ENCODE measurements at places on chromosomes 3 and 15.

DNA sequence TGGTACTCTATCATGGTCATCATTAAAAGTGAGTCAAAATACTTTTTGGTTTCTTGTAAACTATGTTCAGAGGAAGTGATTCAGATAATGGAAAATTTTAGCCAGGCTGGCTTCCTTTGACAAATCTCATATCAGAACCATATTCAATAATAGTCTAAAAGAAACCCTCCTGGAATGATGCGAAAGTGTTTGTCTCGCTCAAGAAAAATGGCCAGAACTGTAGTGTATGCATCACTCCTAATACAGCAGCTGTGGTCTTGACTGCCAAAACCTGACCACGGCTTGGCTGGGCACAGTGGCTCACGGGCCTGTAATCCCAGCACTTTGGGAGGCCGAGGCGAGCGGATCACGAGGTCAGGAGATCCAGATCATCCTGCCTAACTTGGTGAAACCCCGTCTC lies 35.6 kb upstream of the KCNMB2 start:
- no peak for DNase-seq

DNA sequence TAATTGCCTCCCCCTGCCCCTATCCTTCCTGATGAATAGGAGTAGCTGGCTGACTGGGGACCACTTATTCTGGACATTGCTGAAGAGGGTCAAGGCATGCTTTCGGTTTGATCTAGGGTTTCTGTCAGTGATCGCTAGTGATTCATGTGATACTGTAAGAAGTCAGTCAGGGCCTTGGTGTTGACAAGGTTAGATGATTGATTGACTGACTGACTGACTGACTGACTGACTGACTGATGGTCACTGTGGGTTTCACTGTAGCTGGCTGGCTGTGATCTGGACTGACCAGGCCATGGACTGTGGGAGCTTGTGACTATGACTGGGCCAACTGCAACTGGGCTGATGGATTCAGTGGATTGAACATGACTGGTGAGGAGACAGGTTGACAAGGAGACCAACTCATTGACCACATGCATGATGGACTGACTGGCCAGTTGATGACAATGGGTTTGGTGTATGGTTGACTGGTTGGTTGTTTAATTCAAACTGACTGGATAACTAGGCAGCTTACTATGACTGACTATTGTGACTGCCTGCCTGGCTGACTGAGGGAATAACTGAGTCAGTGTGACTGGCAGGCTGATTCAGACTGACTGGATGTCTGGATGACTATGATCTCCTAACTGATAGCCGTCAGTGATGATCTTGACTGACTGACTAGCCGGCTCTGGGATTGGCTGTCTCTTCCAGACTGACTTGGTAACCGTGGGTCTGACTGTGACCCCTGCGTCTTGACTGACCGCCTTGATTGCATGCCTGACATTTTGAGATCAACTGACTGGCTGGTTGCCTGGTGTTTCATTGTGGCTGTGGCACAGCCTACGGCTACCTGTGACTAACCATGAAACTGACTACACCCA lies 509.9 kb downstream of the SHQ1 start:
- DNase-seq = no peak

DNA sequence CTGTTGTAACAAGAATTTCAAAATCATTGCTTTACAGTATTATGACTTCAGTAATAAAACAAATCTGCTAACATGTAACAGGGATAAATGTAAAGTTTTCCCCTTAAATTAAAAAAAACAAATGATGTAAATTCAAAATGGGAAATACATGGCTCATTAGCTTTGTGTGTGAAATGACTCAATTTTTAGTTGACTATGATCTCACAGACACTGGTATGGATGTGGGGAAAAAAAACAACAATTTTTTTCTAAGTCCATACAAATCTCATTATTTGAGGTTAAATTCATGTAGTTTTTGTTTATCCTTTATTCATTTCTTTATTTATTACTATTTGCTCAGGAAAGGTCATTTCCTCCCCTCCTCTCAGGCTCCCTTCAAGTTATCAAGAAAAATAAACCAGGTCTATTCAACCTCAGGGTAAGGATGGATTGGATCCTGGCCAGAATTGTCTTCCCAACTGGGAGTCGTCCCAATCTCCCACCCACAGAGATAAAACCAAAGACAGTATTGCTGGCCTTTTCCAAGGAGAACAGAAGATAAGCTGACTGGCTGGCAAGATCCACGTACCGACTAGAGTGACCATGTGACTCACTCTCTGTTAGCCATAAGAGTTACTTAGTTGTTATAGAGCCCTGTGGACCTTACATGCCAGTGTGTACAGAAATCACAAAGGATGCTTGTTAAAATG lies 373.3 kb downstream of the GAP43 start:
- no peak for DNase-seq

- DNase-seq = no peak
Observed at GRCh38 chr3:155619118-155619915, 125.6 kb downstream of the PLCH1 start.

DNA sequence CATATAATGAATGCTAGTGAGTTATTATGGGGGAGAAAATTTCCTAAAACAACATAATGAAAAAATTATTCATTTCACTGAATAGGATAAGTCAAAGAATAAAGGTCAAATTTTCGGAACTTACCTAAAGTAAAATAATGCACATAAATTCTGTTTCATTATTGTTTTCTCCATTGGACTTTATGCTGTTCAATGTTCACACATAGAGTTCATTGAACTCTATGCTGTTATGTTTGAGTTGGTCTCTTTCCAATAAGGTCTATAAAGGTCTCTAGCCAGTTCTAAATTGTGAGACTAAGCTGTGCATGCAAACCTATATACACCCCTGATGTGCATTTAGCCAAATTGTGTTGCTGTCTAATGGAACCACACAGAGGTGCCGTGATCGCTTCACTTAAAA lies 28.5 kb upstream of the STT3B start:
- no peak for DNase-seq

- DNase-seq = no peak
Observed at GRCh38 chr15:91824256-91824655, 29.3 kb upstream of the SLCO3A1 start.
